ENCODE measurements at places on chromosomes 2 and 18. TPM values are rescaled to one million over a fixed set of nuclear protein-coding genes. Genes with fewer than 3 reads are reported as not detected.

Gene HNMT
- total RNA-seq, result 37.7 TPM

DNA sequence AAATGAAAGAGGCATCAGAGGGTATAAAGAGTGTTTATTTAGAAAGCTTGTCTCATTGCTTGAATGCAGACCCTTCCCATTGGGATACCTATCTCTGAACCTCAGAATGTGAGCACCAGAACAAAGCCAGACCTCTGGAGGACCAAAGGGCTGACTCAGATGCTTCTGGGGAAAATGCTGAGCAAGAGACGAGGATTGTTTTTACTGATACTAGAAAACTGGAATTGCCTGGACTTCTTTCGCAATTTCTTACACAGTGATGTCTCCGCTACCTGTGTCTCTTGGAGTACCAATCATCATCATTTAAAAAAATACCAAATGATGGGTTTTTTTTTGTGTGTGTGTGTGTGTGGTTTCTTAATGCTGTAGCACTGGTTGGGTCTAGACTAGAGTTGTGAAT, 55.6 kb upstream of the CCDC85A start:
- H3K4me1 ChIP-seq, result no peaks in the 10 kb centered on the region
- H3K4me3 ChIP-seq, result no peak overlapping the region
- no peak overlapping the region for H3K27ac ChIP-seq
- no peaks in the 10 kb centered on the region for H3K36me3 ChIP-seq
- no peak for DNase-seq

DNA sequence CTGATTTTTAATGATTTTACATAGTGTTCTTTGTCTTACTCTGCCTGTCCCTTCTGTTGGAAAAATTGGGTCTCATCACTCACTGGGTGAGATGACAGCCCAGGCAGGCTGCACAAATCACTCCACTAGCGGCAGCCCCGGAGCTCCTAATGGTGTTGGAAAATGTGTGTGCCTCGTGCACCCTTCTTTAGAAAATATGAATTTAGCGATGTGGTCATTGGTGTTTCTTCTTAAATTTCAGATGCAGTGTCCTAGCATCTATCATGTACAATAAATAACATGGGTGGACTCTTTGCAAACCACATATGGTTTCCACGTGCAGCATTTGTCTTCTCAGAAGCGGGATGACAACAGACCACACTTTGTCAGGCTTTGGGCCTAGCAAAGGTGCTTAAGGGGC, 194.2 kb downstream of the ACKR3 start:
- no peaks in the 10 kb centered on the region for H3K4me1 ChIP-seq
- H3K27ac ChIP-seq, result no peak overlapping the region
- no peak for DNase-seq

Gene PUS10
- 6.4 TPM for total RNA-seq

Gene SERPINB11
- total RNA-seq, result not detected

Gene STEAP3
- total RNA-seq, result 8.0 TPM

DNA sequence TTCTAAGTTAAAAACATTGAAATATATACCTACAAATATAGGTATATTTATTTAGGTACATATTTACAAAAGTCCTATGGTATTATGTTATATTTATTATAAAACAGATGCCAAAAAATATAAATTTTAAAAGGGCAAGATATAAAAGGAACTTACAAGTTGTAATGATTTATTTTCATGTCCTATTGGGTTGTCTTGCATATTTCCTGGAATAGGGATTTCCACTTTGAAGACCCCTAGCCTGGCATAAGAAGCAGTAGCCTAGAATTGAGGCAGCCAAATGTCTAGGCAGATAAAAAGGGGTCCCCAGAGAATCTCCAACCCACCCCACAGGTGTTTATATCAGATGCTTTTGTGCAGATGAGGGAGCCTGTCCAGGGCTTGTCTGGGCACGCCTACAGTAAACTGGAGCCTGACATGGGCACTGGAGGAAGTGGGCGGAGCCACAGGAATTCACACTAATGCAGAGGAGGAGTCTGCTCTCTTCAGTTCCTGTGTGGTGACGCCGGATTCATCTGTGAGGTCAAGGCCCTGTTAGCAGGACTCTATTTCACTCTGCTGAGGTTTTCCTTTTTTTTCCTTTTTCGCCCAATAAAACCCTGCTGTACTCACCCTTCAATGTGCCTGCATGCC, 1088.9 kb upstream of the PIK3C3 start:
- DNase-seq, result no peak
- H3K4me1 ChIP-seq, result no peaks in the 10 kb centered on the region
- H3K4me3 ChIP-seq, result no peak overlapping the region
- no peaks in the 10 kb centered on the region for H3K27me3 ChIP-seq

DNA sequence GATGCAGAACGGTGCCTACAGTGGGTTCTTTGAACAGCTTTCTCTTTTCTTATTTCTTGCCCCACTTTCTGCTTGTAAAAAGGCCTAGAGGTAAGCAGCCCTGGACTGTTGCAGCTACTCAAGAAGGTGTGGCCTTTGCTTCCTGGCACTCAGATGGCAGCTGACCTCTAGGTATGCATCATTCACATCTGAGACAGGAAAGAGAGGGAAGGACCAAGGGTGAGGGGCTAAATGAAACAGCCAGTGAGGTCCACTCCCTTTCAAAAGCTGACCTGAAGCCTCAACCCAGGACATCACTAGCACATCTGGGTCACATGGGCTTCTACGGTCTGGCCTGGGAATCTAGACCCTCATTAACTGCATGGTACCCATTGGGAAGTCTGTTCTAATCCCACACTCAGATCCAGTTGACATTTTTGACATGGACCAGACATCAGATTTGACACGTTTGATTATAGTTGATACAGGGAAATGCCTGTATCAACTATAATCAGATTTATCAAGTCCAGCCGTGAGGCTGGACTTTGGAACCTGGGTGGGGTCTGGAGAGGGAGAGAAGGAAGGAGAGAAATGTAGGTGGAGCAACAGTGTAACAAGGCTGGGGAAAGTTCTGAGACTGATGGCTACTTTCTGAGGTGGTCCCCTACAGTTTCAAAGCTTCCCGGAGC, 60.2 kb downstream of the E2F6 start:
- H3K27ac ChIP-seq, result peak overlapping the region; percentile 88
- no peak for DNase-seq
- H3K27me3 ChIP-seq, result no peaks in the 10 kb centered on the region

DNA sequence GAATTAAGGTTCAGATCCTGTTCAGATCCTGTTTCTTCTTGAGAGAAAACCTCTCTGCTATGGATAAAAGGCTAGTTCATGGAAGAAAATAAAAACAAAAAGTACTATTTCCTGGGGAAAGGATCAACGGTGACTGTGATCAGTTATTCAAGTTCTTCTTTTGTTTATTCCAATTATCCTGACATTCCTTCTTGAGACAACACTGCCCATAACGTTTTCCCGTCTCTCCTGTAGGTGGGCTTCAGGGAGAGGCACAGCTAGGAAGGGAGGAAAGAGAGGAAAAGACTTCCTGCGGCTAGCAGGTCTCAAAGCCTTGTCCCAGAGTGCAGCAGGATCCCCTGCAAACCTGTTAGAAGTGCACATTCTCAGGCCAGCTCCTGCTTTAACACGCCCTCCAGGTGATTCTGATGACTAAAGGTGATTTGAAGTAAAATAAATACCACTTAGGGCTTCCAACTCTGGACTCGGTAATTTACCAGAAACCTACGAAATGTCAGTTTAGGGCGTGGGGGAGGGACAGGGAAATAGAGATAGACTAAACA, 4.5 kb upstream of the FHL2 start:
- no peak for DNase-seq
- H3K4me1 ChIP-seq, result peaks cover 9% of the 10 kb centered on the region
- peaks cover 8% of the 10 kb centered on the region for H3K27me3 ChIP-seq
- no peak overlapping the region for H3K4me3 ChIP-seq
- no peaks in the 10 kb centered on the region for H3K36me3 ChIP-seq

Gene CRYGD
- not detected for total RNA-seq

DNA sequence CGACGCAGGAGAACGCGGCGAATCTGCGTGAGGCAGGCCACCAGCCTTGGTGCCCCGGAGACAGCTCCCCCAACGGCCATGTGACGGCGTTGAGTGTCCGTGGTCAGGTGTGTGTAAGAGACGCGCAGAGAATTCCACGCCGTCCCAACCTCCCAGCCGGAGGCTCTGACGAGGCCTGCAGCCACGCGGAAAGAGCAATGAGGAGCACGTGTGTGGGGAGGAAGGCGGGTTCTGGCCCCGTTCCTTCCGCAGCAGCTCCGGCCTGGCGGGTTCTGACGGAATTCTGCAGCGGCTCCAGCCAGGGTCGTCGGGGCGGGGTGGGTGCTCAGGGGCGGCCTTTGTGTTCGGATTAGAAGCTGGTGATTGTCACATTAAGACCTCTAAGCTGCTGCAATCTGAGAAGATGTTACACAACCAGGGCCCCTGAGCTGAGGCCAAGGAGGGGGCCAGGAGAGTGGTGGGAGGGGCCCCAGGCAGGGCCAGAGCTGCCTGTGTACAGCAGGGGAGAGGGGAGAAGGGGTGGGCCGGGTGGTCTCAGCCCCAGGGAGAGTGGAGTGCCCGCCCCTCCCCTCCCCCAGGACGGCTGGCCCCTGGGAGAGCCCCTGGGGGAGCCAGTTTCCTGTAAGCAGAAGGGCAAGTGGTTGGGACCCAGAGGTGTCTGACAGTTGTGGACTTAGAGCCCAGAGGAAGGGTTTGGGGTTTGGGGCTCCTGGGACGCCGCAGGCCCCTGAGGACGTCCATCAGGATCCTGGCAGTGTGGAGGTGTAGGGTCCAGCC, 5.1 kb upstream of the GAL3ST2 start:
- H3K27me3 ChIP-seq, result peaks cover 16% of the 10 kb centered on the region
- H3K27ac ChIP-seq, result no peak overlapping the region
- H3K4me3 ChIP-seq, result no peak overlapping the region
- DNase-seq, result peak; percentile 53
- peaks cover 29% of the 10 kb centered on the region for H3K4me1 ChIP-seq

DNA sequence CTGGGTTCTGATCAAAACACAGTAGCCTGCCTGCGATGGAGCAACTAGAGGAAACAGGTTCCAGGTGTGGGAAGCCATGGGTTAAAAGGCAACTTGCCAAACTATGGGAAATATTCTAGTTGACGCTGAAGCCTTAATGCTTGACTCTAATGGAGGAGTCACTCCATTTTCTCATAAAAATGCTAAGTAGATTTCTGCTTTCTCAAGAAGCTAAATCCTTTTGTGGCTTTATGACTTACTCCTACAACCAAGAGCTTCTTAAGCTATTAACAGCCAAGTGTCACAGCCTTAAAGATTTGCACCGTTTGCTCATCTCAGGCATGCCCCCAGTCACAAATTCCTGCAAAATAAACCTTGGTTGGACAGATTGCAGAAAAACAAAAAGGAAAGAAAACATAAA, 25.2 kb downstream of the ANKRD44 start:
- H3K4me3 ChIP-seq, result no peak overlapping the region
- H3K4me1 ChIP-seq, result peaks cover 1% of the 10 kb centered on the region
- H3K27me3 ChIP-seq, result no peaks in the 10 kb centered on the region
- no peak overlapping the region for H3K27ac ChIP-seq

Gene SPC25
- total RNA-seq, result 5.3 TPM

DNA sequence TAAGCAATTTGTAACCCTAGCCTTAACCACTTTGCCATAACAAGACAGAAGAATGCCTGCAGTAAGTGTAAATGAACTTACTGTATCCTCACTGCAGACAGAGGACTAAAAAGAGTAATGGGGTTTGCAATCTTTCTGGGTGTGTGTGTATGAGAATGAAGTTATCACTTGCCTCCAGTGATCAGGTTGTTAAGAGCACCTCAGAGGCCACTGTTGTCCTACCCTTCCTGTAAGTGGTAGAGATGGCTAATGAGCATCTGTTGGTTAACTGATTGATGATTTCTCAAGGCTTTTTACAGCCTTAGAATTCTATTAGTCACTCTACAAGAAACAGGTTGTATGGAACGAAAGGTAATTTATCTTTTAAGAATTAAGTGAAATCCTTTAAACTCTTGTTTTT, 27.6 kb upstream of the GTF2A1L start:
- peaks cover 21% of the 10 kb centered on the region for H3K4me1 ChIP-seq
- no peaks in the 10 kb centered on the region for H3K36me3 ChIP-seq
- no peaks in the 10 kb centered on the region for H3K27me3 ChIP-seq
- H3K4me3 ChIP-seq, result no peak overlapping the region

DNA sequence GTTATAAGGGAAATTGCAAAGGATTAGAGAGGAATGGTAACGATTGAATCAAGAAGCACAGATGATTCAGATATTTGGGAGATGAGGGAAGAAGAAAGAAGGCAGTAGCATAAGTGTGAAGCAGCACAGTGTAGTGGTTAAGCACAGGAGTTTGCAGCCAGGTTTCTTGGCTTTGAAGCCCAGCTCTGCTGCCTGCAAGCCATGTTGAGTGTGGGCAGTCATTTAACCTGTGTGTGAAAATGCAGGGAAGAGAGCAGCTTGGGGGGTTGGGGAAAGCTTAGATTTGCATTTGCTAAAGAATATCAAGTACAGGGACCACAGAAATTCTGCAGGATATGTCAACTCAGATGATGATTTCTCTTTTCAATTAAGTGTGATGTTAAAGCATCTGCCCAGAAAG, 21.5 kb upstream of the RBMS1 start:
- H3K4me1 ChIP-seq, result no peaks in the 10 kb centered on the region
- no peak overlapping the region for H3K27ac ChIP-seq
- no peaks in the 10 kb centered on the region for H3K36me3 ChIP-seq
- H3K4me3 ChIP-seq, result no peak overlapping the region
- no peaks in the 10 kb centered on the region for H3K27me3 ChIP-seq

Gene STARD6
- total RNA-seq, result 0.18 TPM

- peaks cover 6% of the 10 kb centered on the region for H3K36me3 ChIP-seq
- no peaks in the 10 kb centered on the region for H3K27me3 ChIP-seq
- DNase-seq, result peak; percentile 44
- peaks cover 24% of the 10 kb centered on the region for H3K4me1 ChIP-seq
- H3K4me3 ChIP-seq, result no peak overlapping the region
These were observed 99.0 kb downstream of the NCK2 start for GRCh38 chr2:105843476-105844374.

DNA sequence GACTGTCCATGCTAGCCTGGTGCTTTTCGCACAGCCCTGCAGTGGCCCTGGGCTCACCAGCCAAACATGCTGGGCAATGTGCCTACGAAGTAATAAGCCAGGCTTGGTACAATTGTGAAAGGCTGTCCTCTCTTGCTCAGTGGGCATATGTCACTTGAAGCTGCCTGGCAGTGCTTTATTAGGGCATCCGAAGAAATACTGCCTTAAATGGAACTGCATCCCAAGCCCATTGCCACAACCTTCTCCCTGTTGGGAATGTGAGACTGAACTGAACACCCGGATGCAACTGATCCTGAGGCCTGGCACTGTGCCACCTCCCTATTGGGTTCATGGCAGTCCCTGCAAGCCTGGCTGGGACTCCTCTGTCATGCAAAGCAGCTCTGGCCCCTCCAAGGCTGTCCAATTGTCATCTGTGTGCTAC, 15.9 kb downstream of the CAPG start:
- H3K27ac ChIP-seq, result no peak overlapping the region
- H3K36me3 ChIP-seq, result peaks cover 39% of the 10 kb centered on the region
- peaks cover 7% of the 10 kb centered on the region for H3K4me1 ChIP-seq
- no peak overlapping the region for H3K4me3 ChIP-seq
- no peak for DNase-seq

Gene NEB
- 1,157 TPM for total RNA-seq

Gene TMEM163
- total RNA-seq, result 0.66 TPM

GRCh38 chr2:30781451-30781850, 25.8 kb downstream of the CAPN13 start:
- H3K4me3 ChIP-seq, result no peak overlapping the region
- H3K27ac ChIP-seq, result no peak overlapping the region
- H3K4me1 ChIP-seq, result peaks cover 3% of the 10 kb centered on the region

Gene DGKD
- 14.7 TPM for total RNA-seq

All from muscle of leg (tissue), 16 donors.